Erythroblast (primary cell): ENCODE measurements at places on chromosomes 7 and 10.

DNA sequence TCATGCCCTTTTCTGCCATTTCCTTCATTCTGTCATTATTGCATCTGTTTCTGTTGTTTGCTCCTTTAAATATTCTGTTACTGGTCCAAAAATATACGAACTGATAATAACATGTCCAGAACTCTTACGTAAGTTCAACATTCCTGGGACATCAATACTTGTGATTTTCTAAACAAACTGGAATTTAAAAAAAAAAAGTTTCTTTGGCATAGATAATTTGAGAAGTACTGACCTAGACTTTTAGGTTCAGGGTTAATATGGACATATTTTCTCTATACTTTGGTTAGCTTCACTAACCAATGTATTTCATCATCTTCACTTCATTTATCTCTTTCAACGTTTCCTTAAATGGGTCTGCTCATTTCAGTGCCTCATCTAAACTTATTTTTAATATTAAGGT lies 147.3 kb downstream of the JMJD1C start:
- no peak for DNase-seq

DNA sequence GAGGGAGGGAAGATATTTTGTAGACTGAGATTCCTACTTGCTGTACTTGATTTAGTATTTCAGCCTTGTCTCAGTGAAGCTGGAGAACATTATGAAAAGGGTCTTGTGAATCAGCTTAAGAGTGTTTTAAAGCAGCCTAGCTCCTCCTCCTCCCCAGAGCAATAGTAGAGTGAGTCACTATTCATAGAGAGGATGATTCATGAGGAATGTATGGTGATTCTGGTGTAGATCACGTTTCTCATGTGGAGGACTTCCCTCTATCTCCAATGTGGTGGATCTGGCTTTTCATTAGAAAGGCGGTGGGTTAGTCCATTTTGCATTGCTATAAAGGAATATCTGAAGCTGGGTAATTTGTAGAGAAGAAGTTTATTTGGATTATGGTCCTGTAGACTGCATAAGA lies 340.1 kb upstream of the CHRM2 start:
- DNase-seq = no peak

GRCh38 chr10:76982671-76983070 lies 654.9 kb downstream of the KCNMA1 start:
- DNase-seq = no peak

- DNase-seq = no peak
Observed at GRCh38 chr7:24323961-24324480, 40.0 kb downstream of the NPY start.

DNA sequence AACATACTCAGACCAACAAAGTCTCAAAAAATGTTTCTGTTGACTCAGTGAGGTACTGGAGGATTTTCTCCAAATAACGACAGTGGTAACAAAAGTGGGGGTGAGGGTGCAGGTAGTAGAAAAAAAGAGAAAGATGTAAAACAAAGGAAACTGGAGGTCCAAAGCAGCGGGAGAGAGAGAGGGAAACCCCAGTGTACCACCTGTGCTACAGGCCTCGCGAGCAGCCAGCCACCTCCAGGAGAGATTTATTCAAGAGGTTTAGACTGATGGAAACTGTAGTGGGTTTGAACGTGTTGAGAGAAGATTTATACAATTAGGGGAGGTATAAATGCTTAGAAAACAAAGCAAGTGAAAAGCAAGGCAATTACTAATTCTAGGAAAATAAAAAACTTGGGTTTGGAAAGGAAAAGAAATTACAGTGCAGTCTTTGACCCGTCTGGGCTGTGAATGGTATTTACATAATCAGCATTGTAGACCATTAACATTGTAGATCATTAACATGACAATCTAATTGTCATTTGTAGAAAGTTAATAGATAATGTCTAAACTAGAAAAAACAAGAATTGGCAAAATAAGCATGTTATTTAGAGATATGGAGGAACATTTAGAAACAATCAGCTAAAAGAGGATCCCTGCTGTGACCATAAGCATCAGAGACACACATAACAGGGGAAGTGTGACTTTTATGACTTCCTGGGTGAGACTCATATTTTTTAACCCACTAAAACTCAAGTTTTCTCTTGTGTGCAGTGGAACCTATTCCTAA lies 180.0 kb downstream of the RELN start:
- no peak for DNase-seq

- DNase-seq = peak; percentile 62
Observed at GRCh38 chr10:109902992-109903947, 20.0 kb downstream of the XPNPEP1 start.

GRCh38 chr7:100510437-100511239 lies 26.9 kb downstream of the NYAP1 start:
- DNase-seq = peak; percentile 78

- DNase-seq = no peak
Observed at GRCh38 chr10:125008689-125009638, 67.0 kb downstream of the ZRANB1 start.

DNA sequence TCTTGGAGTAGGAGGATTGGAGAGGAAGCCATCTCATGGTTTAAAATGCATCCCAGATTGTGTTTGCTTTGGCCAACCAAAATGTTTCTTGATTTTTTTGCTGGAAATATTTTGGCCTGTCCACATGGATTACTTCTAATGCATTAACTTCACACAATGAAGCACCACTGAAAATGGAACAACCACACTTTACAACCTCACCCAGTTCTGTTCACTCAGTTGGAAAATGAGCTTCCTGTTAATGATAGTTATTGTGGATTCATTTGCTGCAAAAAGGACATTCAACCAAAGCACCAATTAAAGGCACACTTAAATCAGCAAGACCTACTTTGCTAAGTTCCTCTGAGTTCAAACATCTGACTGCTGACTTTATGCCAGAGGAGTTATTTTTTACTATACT lies 11.3 kb upstream of the A1CF start:
- no peak for DNase-seq

DNA sequence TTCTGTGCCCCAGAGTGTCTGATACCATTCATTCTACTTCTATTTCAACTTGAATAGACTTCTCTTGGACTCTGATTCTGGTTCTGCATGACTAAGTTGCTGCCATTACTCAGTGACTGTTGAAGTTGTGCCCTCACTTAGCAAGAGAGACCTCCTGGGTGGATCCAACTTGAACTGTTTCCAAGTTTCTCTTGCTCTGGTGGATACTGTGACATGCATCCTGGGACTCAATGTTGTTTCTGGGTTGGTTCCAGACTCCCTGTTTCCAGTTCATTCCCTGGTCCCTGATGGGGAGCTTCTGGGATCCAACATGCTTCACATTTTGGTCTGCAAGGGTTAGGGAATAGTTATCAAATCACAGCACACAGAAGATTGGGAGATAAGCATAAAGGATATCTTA lies 26.2 kb upstream of the PRPF18 start:
- no peak for DNase-seq

DNA sequence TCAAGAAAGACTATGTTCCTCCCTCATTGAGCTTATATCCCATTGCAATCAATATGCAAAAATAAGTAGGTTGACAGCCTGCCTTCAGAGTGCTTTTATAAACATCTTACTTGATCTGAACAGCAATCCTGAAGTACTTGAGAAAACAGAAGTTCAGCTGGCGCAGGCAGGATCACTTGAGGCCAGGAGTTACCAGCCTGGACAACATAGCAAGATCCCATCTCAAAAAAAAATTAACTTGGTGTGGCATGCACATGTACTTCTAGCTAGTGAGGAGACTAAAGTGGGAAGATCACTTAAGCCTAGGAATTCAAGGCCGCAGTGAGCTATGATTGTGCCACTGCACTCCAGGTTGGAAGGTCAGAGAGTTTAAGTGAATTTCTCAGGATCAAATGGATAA lies 30.1 kb downstream of the LUC7L2 start:
- no peak for DNase-seq

DNA sequence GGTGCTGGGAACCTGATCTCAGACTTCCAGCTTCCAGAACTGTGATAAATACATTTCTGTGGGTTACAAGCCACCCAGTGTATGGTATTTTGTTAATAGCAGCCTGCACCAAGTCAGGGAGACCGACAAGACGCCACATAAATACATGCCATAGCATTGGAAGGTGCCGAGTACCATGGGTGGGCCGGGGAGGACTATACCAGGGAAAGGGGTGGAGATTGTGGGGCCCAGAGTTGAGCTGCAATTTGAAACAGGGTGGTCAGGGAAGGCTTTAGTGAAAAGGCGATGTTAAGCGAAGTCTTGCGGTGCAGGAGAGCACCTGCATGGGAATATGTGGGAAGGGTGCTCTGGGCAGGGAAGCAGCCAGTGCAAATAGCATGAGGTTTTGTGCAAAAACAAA lies 88.9 kb upstream of the LRRC4 start:
- DNase-seq = no peak

DNA sequence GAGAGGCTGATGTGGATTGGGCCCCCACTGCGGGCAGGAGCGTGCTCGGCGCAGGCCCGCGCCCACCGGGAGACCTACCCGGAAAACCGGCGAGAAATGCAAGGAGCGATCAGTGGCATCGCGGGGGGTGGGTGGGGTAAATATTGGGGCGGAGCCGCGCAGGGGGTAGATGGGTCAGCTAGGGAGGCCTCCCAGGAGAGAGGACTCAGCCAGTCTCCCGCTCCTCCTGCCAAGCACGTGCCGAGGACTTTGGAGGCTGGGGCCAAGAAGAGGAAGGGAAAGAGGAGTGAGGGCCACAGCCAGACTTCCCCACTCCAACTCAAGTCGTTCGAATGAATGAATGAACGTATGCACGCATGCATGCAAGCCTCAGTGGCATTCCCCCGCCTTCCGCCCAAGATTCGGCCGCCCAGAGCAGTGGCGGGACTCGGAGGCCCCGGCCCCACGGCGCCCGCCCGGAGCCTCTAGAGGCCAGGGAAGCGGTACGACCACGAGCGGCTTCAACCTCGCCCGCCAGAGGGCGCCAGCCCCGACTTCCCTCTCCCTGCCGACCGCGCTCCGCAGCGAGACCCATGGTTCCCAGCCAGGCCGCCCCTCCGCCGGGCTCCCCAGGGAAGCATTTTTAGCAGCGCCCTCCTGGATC lies 3.6 kb downstream of the NPM3 start:
- peak; percentile 77 for DNase-seq

GRCh38 chr10:11404901-11405300 lies 206.5 kb downstream of the USP6NL start:
- DNase-seq = no peak

- DNase-seq = no peak
Observed at GRCh38 chr7:129617652-129618051, 6.1 kb downstream of the NRF1 start.

GRCh38 chr7:92255308-92255707 lies 9.5 kb downstream of the ANKIB1 start:
- DNase-seq = no peak

DNA sequence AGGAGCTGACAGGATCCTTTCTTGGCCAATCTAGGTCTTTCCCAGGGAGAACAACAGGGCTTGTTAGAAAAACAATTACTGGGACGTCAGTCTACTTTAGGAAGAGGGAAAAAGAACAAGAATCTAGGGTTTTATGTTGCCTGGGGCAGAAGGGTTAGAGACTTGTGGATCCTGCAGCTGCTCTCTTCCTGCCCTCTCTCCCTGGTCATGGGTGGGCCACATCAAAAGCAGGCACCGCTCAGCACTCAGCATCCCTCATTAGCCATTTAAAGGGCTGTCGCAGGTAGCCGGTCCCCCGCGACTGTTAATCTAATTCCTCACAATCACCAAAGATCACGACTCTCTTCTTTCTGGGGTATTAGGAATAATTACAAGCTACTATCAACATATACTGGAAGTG lies 631.9 kb downstream of the CALN1 start:
- no peak for DNase-seq

GRCh38 chr7:6656413-6656812 lies 19.3 kb downstream of the ZNF316 start:
- no peak for DNase-seq
